Stimulated activated CD4-positive, alpha-beta T cell treated with anti-CD3 and anti-CD28 coated beads, TNF-alpha, amount 100 ng/mL, for 24 hours (primary cell): ENCODE measurements at places on chromosomes 2 and 18.

DNA sequence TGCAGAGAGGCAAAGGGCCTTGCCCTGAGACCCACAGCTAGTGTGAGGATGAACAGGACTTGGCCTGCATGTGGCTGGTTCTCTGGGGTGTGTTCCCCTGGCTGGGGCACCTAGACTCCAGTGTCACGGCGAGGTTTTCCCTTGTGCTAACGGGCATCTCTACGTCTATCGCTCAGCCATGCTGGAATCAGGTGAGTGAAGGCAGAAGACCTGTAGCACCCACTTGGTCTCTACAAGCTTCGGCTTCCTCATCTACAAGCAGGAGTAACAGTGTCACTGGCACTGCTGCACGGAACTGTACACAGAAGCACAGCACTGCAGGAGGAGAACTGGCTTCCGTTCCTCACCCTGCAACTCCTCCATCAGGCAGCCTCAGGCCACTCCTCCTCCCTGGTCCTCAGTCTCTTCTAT, 30.6 kb downstream of the HS1BP3 start:
- no peak for DNase-seq

GRCh38 chr2:138090330-138090729, 126.1 kb downstream of the HNMT start:
- DNase-seq = no peak

GRCh38 chr2:127226520-127227263, 6.6 kb upstream of the CYP27C1 start:
- DNase-seq = peak; percentile 14

GRCh38 chr2:105100046-105100840, 62.4 kb downstream of the MRPS9 start:
- no peak for DNase-seq

GRCh38 chr2:4827836-4828235, 864.3 kb upstream of the SOX11 start:
- DNase-seq = no peak

DNA sequence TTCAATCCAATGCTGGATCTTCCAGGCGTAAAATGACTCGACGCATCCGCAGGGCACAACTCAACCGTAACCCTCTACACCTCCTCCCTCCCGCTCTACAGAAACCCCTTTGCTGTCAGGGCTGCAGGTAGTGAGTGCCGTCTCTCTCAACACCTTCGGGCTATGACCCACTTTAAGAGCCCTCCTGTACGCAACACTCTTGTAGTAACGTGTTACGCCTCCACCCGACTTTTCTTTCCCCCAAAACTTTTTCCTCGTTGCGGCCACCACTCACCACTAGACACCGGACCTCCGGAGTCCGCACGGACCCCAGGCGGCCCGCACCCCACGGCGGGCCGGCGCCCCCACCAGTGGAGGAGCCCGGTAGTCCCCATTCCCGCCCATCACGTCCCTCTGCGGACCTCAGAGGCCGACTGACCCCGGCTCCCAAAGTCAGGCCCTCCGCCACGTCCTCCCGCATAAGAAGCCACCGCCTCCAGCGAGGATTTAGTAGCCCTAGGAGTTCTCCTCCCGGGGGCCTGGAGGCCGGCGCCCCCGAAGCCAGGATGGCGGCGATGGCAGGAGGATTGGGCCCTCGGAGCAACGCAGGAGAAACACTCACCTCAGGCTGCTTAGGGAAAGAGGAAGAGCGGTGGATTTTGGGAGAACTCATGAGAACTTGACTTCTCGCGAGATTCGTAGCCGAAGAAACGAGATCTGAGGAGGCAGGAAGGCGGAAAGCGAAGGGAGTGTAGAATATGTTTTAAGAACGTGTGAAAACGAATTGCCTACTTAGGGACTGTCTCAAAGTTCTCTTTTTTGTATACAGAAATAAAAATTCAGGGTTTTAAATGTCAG, 5.0 kb upstream of the C18orf32 start:
- DNase-seq = peak; percentile 75

DNA sequence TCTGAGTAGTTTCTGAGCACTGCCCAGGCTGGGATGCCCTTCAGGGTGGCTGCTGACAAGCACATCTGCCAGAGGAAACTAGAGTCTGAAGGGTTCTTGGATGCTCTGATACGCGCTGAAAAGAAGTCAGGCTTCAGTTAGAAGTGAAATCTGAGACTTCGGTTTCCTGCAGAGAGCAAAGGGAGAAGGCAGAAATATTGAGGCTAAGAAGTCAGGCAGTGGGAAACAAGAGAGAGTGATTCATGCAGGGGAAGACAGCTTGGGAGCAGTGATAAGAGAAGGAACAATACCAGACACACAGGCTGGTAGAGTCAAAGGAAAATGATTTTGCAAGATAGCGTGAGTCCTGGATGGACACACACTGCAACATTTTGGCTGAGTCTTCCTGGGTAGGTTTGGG, 51.0 kb upstream of the BOD1L2 start:
- no peak for DNase-seq

DNA sequence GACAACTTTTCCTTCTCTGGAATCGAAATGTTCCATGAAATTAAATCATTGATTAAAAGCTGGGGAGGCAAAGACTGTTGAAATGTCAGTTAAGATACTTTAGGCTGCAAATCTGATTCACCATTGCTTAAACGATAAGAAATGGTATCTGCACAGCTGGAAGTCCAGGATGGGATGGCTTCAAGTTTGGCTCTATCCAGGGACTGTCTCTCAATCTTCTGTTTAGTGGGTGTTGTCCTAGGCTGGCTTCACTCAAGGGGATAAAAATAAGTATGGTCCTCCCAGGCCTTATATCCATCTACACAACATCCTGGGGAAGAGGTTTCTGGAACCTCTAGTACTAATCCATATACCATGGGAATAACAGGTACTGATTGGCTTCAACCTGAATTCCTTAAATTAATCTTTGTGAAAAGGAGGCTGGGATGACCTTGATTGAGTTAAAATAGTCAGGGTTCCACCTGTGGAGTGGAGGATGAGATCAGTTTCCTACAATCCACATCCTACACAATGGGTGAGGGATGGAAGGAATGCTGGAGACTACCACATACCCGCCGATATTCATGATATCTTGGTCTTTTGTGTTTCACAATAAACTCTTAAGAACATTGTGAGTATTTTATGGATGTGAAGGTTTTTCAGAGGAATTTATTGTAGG, 156.0 kb upstream of the L3MBTL4 start:
- DNase-seq = no peak

- DNase-seq = no peak
Measured at GRCh38 chr2:157895531-157895930, 19.4 kb upstream of the ACVR1 start.

GRCh38 chr2:54528311-54528955, 72.3 kb downstream of the SPTBN1 start:
- DNase-seq = no peak

GRCh38 chr18:26176134-26176533, 42.5 kb downstream of the PSMA8 start:
- DNase-seq = no peak

- DNase-seq = no peak
Measured at GRCh38 chr18:21303445-21303844, 61.4 kb downstream of the GREB1L start.

DNA sequence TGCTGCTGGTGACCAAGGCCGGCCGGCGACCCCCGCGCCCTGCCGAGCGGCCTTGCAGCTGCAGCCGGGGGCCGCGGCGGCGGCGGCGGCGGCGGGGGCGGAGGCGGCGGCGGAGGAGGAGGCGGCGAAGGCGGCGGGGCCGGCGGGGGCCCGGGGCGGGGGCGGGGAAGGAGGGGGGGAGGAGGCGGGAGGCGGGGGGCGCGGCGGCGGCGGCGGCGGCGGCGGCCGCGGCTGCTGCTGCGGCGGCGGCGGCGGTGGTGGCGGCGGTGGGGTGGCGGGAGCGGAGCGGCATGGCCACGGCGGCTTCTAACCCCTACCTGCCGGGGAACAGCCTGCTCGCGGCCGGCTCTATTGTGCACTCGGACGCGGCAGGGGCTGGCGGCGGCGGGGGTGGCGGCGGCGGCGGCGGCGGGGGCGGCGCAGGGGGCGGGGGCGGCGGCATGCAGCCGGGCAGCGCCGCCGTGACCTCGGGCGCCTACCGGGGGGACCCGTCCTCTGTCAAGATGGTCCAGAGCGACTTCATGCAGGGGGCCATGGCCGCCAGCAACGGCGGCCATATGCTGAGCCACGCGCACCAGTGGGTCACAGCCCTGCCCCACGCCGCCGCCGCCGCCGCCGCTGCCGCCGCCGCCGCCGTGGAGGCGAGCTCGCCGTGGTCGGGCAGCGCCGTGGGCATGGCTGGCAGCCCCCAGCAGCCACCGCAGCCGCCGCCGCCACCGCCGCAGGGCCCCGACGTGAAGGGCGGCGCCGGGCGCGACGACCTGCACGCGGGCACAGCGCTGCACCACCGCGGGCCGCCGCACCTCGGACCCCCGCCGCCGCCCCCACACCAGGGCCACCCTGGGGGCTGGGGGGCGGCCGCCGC, 1.5 kb downstream of the POU3F3 start:
- no peak for DNase-seq

DNA sequence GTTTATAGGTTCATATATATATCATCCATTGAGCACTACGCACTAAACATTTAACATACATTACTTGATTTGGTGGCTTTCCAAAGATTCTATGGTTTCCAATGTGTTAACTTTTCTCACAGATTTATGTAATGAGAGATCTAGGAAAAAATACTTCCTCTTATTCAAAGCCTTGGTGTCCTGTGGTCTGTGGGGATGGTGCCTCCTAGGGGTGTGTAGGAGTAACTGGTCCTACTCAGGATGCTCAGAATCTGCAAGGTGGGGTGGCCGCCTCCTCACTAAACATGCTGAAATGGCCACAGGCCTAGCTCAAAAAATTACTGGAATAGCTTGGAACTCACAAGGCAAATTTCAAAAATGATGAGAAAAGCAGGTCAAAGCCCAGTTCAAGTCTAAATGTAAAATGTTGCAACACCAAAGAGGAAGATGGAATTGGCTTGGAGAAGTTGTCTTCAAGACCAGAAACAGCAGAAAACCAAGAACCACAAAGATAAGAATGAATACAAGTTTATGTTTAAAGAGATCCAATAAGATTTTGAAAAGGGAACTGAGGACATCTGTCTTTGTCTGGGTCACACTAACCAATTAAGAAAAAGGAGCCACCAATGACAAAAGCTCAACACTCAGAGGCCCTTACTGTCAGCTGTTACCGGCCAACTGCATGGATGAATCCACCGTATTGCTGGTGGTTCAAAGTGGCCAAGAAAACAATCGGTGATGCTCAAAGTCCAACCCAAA, 11.5 kb downstream of the GPR55 start:
- no peak for DNase-seq

- DNase-seq = no peak
Measured at GRCh38 chr2:218264773-218265561, 4.2 kb downstream of the GPBAR1 start.

DNA sequence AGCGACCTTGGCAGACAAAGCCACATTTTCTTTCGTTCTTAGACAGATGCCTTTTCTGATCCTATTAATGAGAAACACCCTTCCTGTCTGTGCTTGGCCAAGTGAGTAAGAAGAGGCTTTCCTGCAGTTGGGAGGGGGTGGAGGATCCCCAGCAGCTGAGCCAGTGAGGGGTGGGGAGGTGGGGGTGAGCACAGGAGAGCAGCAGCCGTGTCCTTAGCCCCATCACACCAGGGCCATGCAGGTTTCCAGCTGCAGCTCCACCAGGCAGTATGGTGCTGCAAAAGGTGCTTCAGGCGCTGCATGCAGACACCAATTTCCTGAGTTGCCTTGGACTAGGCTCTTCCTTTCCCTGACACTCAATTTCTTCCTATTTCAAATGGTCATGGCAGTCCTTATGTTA, 123.3 kb upstream of the SIX2 start:
- DNase-seq = no peak

- no peak for DNase-seq
Measured at GRCh38 chr18:48844271-48844670, 106.5 kb downstream of the SMAD7 start.

GRCh38 chr18:30583768-30584167, 458.8 kb downstream of the DSC3 start:
- no peak for DNase-seq

GRCh38 chr2:7703048-7703447, 785.8 kb downstream of the RNF144A start:
- DNase-seq = no peak
